ENCODE measurements at places on chromosomes 4 and X.

GRCh38 chr4:127335073-127335620 lies 297.6 kb upstream of the INTU start:
- no peak for DNase-seq

DNA sequence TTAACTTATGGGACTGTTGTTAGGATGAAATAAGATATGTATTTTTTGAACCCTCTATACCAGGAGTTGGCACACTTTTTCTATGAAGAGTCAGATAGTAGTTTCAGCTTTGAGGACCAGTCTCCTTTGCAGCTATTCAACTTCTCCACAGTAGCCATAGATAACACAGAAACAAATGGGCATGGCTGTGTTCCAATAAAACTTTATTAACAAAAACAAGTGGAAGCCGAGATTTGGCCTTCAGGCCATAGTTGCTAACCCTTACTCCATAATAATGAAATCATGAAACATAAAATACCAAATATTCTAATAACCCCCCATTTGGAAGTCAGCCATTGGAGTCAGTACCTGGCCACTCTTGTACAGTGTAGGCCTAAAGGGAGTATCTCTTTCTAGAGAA lies 30.6 kb downstream of the ARX start:
- no peak for DNase-seq

DNA sequence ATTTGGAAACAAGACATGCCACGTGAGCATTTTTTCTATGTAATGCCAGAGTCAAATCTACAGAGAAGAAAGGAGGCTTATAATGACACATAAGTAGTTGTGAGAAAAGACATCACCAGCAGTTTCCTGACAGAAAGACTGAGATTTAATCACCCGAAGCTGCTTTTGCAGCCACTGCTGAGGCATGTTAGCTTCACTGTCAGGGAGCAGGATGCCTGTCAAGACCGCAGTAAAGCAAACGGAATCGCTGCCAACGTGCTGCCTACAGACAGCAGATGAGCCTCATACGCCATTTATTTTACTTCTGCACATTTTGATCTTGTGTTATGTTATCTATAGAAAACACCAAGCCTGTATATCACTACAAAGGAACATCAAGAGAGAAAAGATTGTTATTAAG lies 68.7 kb upstream of the NDST3 start:
- no peak for DNase-seq

DNA sequence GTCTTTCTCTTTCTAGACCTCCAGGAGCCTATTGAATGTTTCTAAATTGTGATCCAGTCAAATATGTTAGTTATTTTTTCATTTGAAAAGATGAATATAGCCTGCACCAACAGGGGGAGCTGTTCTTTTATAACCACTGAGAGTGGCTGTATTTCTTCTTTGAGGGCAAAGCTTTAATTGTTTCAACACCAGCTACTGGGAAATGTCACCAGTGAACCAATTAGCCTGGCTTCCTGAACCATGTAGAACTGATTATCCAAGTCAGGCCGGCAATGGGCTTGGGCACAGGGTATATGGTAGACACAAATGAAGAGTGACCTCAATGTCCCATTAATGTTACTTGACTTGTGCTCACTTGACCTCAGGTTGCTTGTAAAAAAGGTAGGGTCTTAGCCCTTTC lies 4.8 kb upstream of the DAPP1 start:
- peak; percentile 21 for DNase-seq

- no peak for DNase-seq
These were observed 19.1 kb downstream of the VSIG1 start for GRCh38 chrX:108064001-108064400.

- DNase-seq, result no peak
These were observed 18.7 kb downstream of the ANTXR2 start for GRCh38 chr4:80054375-80054774.

- DNase-seq, result no peak
These were observed 4.8 kb upstream of the CXCL13 start for GRCh38 chr4:77600521-77601451.

DNA sequence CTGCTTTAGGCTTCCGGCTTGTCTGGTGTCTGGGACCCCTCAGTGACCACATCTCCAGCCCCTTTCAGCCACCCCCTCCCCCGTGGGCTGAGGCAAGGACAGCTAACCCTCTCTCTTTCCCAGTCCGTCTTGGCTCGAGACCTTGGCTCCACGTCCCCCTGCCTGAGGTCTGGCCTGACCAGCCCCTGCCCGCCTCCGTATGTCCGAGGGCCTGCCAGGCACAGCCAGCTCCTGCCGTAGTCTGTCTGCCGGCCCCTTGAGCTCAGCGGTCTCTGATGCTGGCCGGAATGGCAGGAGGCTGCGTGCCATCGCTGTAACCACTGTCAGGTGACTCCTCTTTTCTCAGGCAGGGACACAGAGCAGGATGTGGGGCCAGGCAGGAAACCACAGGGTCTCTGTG lies 73.3 kb upstream of the LRPAP1 start:
- DNase-seq, result no peak

GRCh38 chrX:75276666-75277065 lies 2.8 kb downstream of the UPRT start:
- no peak for DNase-seq

GRCh38 chrX:111555406-111555958 lies 44.0 kb downstream of the SERTM2 start:
- no peak for DNase-seq

- DNase-seq, result no peak
These were observed 1.7 kb downstream of the EIF1AX start for GRCh38 chrX:20139966-20140365.

- DNase-seq, result no peak
These were observed 192.6 kb downstream of the FRMPD4 start for GRCh38 chrX:12330841-12331240.

- no peak for DNase-seq
These were observed 18.3 kb downstream of the MAGED2 start for GRCh38 chrX:54825716-54826438.

- no peak for DNase-seq
These were observed 67.2 kb upstream of the ETNPPL start for GRCh38 chr4:108829966-108830492.

DNA sequence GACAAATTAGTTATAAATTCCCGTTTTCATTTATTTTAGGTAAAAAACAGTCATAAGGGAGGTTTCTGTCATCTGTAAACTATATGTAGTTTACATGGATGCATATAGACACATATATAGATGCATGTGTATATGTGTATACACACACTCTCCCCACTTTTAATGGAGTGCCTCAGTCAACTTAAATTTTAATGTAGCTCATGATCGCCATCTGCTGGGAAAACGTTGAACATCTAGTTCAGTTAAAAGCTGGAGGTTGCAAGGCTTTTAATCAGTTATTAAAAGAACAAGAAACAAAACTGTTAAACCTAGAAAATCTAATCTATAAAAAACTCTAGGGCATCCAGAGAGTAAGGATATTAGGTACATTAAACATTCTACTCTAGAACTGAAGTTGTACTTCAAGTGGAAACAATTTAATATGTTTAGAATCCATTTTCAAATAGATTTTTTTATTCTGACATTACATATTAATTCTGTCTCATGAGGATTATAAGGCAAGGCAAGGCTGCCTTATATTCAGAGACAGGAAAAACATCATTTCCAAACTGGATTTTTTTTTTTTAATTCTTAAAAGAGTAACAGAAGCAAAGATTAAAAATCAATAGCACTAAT lies 122.6 kb downstream of the SHISA3 start:
- peak; percentile 31 for DNase-seq

GRCh38 chr4:35734381-35735098 lies 509.8 kb downstream of the ARAP2 start:
- no peak for DNase-seq

DNA sequence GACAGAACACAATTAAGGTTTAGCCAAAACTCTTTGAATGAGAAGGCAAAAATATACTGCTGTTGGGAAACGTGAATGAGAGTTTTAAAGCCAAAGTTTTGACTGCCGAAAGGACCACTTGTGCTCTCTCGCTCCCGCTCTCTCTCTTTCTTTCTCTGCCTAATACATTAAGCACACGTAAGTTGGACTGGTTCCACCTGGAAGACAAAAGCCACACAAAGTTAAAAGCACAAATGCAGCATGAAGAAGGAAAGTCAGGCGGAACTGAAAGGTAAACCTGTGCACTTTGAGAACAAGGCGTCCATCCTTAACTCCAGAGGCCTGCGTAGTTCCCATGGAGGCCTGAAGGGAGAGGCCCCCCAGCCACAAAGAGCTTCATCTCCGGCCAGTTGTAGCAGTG lies 1.9 kb downstream of the DCAF12L2 start:
- no peak for DNase-seq

DNA sequence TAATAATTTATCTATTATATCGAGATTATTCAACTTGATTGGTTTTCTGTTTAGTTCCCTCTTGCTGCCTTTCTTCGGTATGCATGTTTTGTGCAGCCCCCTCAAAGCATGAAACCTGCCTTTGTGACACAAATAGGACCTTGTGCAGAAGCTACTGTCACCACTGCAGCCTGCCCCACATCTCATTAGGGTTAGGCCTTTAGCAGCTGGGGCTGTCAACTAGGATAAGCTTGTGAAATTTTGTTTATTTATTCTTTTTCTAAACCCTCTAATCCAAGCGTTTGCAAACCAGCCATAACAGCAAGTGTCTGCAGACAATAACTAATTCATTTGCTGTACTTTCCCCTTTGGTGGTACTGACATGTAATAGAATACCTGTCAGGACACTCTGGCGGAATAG lies 258.9 kb downstream of the RCHY1 start:
- DNase-seq, result no peak

DNA sequence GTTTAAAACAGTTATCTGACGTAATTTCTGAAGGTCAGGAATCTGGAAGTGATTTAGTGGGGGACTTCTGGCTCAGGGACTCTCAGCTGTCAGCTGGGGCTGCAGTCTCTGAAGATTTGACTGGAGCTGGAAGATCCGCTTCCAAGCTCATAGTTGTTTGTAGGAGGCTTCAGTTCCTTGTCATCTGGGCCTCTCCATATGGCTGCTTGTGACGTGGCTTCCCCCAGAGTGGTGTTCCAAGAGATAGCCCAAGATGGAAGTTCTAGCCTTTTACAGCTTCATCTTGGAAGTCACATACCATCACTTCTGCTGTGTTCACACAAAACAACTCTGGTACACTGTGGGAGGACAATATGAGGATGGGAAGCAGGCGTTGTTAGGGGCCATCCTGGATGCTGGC lies 2.1 kb downstream of the MPC1L start:
- DNase-seq, result no peak

DNA sequence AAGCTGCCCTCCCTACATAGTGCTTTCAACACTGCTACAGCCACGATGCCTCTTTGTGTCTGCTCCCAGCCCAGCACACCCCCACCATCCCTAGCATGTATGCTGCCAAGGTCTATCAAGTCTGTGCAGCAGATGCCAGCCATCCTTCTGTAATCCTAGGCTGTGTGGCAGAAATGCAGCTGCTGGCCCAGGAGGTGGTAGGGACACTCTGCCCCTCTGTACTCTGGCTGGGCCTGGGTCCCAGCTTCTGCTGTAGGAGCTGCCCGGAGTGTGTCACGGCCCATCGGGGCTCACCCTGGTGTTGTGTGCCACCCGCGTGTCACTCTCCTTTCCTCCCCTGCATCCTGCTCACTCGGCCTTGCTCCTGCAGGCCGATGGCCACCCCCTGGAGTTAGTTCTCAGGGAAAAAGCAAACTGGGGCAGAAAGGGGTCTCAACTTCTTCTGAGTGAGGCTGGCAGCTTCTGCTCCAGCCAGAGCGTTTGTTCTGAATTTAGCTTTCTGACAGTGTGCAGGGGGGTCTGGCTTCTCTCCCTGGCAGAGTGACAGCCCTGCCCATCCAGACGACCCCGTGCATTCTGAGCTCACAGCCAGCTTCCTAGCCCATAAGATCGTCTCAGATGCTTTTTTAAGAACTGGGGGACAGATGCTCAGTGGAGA lies 22.7 kb downstream of the PSAPL1 start:
- DNase-seq, result no peak

DNA sequence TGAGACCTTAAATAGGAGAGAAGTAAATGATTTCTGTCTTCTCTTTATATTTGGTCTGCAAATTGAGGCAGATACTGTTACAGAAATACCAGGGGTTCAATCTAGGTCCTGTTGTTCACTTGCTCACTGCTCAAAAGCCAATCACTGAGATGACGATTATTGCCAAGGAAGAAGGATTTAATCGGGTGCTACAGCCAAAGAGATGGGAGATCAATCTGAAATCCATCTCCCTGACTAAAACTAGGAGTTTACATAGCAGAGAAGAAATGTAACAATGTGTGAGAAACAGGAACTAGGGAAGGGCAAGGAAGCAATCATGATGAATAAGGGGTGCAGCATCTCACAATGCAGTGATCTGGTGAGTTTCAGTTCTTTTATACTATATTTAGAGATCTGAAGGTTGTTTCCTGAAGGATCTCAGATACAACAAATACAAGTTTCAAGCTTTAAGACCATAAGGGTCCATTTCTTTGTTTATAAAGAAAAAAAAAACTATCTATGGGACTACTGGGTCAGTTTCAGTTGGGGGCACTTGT lies 117.9 kb upstream of the FAM9B start:
- DNase-seq, result no peak

DNA sequence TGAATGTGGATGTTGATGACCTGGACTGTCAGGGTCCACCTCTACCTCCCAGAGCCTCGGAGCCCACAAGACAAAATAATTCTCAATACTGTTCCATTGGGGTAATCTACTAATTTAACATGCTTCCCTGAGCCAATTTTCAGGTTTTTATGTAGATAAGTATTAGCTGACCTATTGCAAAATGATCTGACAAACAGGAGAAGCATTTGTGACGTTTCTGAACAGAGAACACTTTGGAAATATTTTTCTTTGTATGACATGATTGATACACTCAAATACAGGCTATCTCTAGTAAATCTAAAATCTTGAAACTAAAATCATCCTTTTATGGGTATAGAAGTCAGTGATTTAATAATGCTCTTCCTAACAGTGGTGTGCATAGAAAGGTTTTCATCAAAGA lies 716.6 kb downstream of the KLHL13 start:
- no peak for DNase-seq

DNA sequence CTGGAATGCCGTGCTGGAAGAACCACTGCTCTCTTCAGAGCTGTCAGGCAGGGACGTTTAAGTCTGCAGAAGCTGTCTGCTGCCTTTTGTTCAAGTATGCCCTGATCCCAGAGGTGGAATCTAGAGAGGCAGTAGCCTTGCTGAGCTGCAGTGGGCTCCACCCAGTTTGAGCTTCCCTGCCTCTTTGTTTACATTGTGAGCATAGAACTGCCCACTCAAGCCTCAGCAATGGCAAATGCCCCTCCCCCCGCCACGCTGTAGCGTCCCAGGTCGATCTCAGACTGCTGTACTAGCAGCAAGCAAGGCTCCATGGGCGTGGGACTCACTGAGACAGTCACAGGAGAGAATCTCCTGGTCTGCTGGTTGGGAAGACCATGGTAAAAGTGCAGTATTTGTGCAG lies 34.8 kb upstream of the MUC7 start:
- no peak for DNase-seq
